CMK (cell line): ENCODE measurements at places on chromosomes 2 and 18.

GRCh38 chr2:66535574-66536289 is 100.8 kb downstream of the MEIS1 start:
- DNase-seq, result no peak

- no peak for DNase-seq
Observed at GRCh38 chr2:165793779-165794535, at the start of gene GALNT3. Gene GALNT3 (minus strand): TSS chr2:165794247. CDS start chr2:165770700, 23,547 bp downstream.

DNA sequence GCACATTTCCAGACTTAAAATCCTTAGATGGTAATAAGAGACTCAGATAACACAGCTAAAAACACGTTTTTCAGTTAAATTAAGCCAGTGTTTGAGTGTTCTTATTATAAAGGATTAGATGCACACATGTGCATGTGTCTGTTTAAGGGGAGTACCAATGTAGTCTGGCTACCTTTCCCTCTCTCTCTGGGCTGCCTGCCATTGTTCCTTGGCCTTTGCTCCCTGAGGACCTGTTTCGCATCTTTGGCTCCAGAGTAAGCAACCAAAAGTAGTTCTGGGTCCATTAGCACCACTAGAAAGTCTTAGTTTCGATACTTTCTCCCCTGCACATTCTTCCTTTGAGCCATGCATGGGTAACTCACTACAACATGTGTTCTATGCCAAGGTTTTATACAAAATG is 228.3 kb downstream of the TPGS2 start:
- DNase-seq, result no peak

- no peak for DNase-seq
Observed at GRCh38 chr2:171187177-171187576, 26.5 kb upstream of the TLK1 start.

DNA sequence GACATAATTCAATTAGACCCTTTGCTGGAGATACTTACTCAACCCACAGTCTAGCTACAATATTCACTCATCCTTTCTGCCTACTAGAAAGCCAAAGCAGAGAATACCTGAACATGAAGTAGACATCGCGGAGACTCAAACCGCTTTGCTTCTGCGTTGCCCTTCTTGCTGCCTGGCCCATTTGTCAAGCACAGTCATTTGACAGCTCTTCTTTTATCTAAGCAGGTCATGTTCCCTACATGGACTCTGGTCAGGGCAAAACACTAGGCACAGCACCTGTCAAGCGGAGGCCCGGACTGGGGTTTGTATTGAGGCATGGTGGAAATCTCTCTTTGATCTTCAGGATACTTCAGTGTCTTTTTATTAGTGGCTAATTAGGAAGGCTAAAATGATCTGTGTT is 89.7 kb downstream of the FARSB start:
- DNase-seq, result no peak

GRCh38 chr18:56086786-56087185 is 498.8 kb upstream of the TCF4 start:
- no peak for DNase-seq

DNA sequence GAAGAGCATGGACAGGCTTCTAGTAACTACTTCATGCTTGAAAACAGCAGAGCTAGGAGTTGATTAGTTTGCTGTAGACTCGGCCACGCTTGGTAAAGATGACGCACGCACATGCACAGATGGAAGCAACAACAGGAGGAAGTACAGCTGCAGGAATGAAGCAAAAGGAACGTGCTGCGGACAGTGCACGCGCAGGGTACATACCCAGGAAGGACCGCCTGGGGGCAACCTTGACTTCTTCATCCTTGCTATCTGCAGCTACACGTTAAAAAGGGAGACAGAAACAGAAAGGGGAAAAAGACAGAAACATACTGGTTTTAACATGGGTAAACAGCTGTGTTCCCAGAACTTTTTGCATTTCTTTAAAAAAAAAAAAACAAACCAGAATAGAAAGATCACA is 17.7 kb downstream of the SLC66A2 start:
- no peak for DNase-seq

GRCh38 chr2:165193178-165193777 is 10.6 kb downstream of the SCN3A start:
- DNase-seq, result no peak

- no peak for DNase-seq
Observed at GRCh38 chr18:63192126-63192884, 127.3 kb downstream of the BCL2 start.
